Metanephros (tissue), 2 donors: ENCODE measurements at places on chromosomes 2 and 18. TPM values are rescaled to one million over a fixed set of nuclear protein-coding genes. Genes with fewer than 3 reads are reported as not detected.

The WDFY1 gene
- 112 TPM for total RNA-seq

The TDRD15 gene
- total RNA-seq, result 0.06 TPM

The VWA3B gene
- total RNA-seq, result 0.18 TPM

The TMEM169 gene
- 4.3 TPM for total RNA-seq

The ZNF892 gene
- total RNA-seq, result 10.2 TPM

The KIF1A gene
- 10.5 TPM for total RNA-seq

The KCNJ3 gene
- 6.1 TPM for total RNA-seq

The MCFD2 gene
- 67.7 TPM for total RNA-seq
